Left lobe of liver (tissue), 2 donors: ENCODE measurements at places on chromosomes 2 and 18.

- no peak for DNase-seq
Observed at GRCh38 chr18:3388980-3389379, 61.0 kb upstream of the TGIF1 start.

GRCh38 chr2:52144590-52144989 lies 1112.7 kb upstream of the NRXN1 start:
- no peak for DNase-seq

GRCh38 chr2:44566059-44566458 lies 204.3 kb downstream of the CAMKMT start:
- no peak for DNase-seq

DNA sequence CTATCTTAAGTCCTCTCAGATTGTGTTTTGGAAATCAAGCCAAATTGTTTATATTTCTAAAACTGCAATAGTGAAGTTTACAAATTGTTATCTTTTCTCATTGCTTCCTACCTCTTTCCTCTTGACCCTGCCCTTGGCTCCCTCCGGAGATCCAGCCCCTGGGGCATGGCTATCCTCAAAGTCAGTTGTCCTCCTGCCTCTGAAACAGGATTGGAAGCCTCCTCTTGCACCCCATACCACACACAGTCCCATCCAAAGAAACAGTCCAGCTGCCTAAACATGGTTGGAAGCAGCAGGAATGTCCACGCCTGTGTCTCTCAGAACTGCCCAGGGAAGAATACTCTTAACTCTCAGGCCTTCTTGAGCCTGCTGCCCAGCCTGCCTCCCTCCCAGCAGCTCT lies 30.1 kb upstream of the COL6A3 start:
- no peak for DNase-seq

DNA sequence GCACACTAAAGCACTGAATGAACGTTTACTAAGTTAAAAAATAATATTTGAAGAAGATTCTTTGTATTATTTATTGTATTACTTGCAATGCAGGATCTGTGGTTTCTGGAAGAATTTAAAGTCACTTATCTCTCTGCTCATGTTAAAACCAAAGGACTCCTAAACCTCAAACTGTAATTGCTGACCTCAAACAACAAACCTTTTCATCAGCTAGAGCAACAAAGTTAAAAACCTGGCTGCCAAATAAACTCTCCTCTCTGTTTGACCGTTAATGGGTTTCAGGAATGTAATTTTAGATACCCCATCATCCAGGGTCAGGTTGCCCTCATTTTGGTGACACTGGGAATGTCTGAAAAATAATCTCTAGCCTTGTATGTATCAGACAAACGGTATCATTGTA lies 239.1 kb downstream of the TGIF1 start:
- DNase-seq, result no peak

DNA sequence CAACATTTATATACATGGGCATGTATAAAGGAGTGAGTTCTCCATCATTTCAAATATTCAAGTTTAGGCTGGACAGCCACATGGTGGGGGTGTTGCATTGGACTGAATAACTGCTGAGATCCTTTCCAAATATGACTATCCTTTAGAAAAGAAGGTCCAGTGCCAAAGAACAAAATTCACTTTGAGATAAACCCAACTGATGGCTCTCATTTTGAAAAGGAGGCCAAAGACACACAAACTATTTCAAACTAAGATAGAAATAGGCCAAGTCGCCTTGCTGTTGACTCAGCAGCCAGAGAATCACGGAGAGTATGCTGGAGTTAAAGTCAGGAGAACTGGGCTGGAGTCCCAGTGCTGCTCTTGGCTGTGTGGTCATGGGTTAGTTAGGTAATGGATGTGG lies 204.5 kb upstream of the LRATD1 start:
- DNase-seq, result no peak

DNA sequence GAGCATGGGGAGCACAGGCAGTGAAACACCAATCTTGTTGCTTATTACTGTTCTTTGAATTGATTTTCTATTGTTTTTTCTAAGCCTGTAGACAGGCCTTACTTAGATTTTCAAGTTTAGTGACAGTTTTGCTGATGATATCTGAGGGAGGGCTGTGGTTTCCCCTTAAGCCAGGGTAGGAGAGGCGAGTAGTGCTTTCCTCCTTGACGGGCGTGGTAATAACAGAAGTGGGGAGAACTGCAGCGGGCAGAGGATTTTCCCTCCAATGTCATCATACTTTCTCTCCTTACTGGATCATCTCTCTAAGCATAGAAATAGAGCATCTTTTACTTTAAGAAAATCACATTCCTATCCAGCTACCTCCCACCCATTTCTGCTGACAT lies 314.4 kb downstream of the ALK start:
- no peak for DNase-seq

- peak; percentile 19 for DNase-seq
Observed at GRCh38 chr2:127605691-127606263, 40.2 kb upstream of the GPR17 start.

GRCh38 chr2:240213476-240214421 lies 73.3 kb upstream of the OTOS start:
- DNase-seq, result no peak

- no peak for DNase-seq
Observed at GRCh38 chr2:151403914-151404313, 5.8 kb upstream of the RIF1 start.

DNA sequence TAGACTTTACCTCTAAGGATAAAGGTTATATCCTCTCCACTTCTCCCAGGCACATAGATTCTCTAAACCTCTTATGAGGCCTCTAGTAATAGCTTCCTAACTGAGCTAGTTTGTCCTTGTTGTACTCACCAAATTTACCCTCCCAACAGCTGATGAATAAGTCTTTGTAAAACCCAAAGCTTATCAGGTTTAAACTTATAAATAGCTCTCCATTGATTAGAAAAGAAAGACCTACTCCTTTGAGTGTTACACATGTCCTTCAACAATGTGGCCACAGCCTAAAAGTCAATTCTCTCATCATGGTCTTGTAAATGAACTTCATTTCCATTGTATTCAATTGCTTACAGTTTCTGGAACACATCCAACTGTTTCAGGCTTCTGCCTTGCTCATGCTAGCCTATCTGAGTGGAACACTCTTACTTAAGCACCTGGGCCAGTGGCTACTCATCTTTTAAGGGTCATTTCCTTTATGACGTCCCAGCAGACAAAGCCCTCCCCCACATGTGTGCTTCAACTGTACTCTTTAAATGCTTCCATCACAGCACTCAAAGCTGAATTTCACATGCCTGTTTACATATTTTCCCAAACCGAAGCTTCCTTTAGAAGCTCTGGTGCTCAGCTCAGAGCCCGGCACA lies 131.6 kb downstream of the CDH2 start:
- no peak for DNase-seq

DNA sequence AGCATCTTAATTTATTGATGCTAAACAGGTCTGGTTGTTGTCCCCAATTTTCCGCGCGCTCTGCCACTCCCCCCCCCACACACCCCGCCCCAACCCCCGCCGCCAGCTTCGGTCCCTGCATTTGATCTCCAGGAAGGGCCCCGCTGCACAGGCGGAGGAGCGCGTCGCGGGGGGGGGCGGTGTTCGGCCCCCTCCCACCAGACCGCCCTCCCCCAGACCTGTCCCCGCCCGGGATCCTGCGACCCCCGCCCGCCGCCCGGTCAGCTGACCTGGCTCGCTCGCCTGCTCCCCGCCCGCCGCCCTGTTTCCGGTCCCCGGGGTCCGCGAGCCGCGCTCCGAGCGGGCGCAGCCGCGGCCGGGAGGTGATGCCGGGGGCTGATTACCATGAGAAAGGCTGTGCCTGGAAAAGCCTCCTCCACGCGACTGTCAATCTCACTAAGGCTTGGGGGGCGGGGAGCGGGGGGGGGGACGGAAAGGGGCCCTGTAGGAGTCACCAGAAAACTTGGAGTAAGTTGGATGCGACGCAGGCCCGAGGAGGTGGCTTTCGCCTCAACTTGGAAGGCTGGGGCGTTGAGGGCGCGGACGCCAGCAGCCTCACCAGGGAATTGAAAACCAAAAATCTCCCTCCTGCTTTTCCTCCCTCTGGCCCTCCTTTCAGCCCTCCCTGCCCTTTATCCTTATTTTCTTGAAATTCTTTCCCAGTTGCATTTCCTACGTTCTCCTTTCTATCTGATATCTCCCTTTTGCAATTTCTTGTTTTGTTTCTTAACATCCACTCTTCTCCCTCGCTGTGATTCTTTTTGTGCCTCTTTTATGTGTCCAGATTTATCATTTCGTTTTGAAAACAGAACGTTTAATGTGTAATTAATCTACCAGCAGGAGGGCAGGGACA lies 4.4 kb upstream of the ZEB2 start:
- DNase-seq, result no peak

DNA sequence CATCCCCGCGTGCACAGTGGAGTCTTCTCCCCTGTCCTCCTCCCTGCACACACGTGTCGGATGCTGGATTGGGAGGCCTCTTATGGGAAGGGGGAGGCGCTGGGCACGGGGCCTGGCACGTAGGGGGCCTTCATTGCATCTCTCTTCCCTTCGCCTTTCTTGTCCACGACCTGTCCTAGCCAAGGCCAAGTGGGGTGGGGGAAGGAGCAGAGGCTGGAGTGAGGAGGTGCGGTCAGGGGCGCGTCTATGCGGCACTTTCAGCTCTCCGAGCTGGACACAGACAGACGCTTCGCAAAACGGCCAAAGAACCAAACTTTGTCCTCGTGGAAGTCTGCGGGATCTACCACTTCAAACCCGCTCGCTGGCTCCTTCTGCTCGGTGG lies 13.4 kb downstream of the ALPG start:
- no peak for DNase-seq

- no peak for DNase-seq
Observed at GRCh38 chr2:231634951-231635875, 42.5 kb downstream of the TEX44 start.

GRCh38 chr18:21979171-21979560 lies 190.2 kb upstream of the GATA6 start:
- DNase-seq, result no peak

DNA sequence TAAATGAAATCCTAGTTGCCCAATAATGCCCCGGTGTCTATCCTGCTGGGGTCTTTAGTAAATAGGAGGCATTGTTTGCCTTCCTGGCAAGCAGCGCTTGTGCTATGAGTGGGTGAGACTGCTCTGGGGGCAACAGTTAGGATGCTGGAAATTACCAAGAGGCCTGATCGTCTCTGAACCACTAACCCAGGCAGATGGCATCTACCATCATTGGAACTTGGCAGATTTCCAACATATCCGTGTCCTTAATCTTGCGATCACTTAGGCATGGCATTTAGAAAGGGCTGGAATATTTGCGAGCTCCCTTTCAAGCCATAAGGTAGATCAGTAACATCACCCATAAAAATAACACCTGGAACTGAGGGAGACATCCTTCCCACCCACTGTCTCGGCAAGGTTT lies 18.8 kb upstream of the SH3RF3 start:
- peak; percentile 12 for DNase-seq

DNA sequence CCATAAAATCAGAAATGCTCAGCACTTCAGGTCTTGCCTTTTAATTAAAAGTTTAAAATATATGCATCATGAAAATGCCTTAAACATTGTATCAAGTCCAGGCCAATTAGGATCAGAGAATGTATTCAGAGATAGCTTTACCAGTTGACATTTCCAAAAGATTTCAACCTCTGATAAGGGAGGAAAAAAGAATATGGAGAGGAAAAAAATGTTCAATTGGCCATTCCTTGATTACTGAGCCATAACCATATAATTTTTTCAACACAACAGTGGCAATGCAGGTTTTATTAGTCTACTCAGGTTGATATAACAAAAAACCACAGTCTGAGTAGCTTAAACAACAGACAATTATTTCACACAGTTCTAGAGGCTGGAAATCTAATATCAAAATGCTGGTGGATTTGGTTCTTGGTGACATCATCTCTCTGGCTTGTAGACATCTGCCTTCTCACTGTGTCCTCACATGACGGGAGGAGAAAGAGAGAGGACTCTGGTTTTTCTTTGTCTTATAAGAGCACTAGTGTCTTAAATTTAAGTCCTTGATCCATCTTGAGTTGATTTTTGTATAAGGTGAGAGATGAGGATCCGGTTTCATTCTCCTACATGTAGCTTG lies 111.9 kb downstream of the IRS1 start:
- no peak for DNase-seq

DNA sequence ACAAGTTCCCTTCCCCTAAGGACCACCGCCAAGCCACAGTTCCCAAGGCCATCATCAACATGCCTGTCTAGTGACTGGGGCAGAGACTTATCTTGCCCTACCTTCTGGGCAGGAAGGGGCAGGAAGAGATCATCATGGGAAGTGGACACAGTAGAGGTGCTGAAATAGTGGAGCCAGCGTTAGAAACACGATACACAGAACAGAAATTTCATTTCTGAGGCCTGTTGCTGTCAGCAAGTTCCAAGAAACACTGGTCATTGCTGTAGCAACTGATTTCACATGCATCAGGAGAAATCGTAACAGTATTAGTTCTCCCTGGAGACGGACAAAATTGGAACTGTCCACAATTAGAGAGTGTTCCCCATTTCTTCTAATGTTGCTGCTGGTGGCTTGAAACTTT lies 83.0 kb downstream of the COLEC12 start:
- DNase-seq, result no peak

GRCh38 chr2:114006460-114006859 lies 116.6 kb downstream of the ACTR3 start:
- DNase-seq, result no peak

- no peak for DNase-seq
Observed at GRCh38 chr2:75138528-75138927, 60.8 kb downstream of the TACR1 start.

DNA sequence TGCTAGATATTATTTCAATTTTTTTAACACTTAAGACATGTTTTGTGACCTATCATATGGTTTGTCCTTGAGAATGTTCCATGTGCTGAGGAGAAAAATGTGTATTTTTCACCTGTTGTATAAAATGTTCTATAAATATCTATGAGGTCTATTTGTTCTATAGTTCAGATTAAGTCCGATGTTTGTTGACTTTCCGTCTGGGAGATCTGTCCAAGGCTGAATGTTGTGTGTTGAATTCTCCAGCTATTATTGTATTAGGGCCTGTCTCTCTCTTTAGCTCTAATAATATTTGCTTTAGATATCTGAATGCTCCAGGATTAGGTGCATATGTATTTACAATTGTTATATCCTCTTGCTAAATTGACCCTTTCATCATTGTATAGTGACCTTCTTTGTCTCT lies 144.1 kb downstream of the NYAP2 start:
- no peak for DNase-seq

GRCh38 chr2:127884436-127884835 lies 1.3 kb downstream of the AMMECR1L start:
- no peak for DNase-seq

DNA sequence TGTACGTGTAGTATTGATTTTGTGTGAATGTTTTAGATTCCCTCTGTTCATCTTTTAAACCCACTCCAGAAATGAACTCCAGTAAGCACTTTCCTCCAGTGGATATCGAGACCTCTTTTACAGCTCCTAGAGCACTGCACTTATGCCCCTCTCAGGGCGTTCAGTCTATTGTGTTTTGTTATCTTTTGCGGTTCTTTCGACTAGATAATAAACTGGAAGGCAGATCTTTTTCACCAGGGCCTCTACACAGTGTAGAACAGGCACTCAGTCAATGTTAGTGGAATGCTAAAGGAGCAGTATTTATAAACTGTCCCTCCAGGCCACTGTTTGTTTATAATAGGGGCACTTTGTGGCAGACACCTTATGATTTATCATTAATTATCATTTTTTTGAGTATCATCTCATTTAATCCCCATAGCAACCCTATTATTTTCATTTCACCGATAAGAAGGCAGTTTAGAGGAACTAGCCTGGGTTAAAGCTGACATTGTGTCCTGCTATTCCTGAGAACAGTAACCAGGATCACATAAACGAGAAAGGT lies 742 bp upstream of the SOS1 start:
- DNase-seq, result no peak

- DNase-seq, result peak; percentile 58
Observed at GRCh38 chr2:30862054-30862651, 54.9 kb upstream of the CAPN13 start.
